ENCODE measurements at places on chromosomes 6 and 20.

- peak; percentile 37 for DNase-seq
Observed at GRCh38 chr6:119110601-119111548, 32.4 kb upstream of the FAM184A start.

DNA sequence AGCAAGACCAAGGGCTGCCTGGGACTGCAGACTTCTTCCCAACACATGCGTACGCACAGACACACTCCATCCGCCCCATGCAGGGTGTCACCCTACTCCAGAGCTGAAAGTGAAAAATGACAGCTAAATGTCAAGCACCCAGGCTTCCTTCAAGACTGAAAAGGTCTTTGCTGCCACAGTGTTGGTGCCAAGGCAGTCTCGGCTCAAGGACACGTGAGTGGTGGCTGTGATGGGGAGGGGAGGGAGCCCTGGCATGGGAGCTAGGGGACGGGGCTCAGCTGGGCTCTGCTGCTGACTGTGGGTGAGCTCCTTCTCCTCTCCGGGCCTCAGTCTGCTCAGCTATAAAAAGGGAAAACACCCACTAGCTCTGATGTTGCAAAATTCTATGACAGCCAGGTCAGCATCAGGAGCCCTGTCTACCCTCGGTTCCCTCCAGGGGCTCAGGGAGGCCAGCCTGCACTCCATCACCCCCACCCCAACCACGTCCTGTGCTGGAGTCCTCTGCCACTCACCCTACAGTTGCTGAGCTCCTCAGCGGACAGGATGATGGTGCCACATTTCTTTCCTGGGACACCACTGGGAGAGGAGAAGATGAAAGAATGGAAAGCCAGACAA is 47.6 kb downstream of the CPNE5 start:
- no peak for DNase-seq

GRCh38 chr20:3156811-3157619 is 2.6 kb downstream of the FASTKD5 start:
- DNase-seq, result no peak

DNA sequence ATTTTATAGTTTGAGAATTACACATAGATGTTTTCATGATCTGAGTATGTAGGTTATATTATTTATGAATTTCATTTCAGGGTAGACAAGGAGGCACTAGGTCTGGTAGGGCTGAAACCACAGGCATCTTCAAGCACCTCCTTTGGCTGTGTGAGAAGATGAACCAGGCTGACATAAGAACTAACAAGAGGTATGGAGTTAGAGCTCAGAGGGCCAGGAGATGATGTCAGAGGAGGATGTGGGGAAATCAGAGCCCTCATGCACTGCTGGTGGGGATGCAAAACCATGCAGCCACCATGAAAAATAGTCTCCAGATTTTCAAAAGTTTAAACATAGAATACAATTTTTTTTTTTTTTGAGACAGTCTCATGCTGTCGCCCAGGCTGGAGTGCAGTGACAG is 13.6 kb upstream of the RIPOR3 start:
- DNase-seq, result no peak

- DNase-seq, result no peak
Observed at GRCh38 chr6:170203212-170203611, 87.7 kb downstream of the DLL1 start.
